ENCODE measurements at places on chromosomes 1 and 21.

DNA sequence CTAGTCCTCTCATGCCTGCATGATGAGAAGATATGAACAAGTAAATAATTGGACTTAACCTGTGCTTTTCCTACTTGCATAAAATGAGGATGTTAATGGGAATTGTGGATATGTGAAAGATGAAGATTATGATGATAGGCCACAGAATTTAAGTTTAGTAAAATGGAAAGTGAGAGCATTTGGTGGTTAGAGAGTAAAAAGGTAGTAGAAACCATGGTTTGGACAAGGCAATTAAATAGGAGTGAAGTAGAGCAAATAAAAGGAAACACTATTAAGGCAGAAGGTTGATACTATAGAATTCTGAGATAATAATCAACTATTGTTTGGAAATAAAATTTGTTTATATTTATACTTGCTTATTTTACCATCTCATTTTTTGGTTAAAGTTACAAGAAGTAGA is 1162.5 kb downstream of the MRPL39 start:
- DNase-seq = no peak

GRCh38 chr1:85850238-85850637 is 142.0 kb upstream of the ZNHIT6 start:
- DNase-seq = no peak

- DNase-seq = no peak
Measured at GRCh38 chr21:45327441-45328197, 39.9 kb upstream of the POFUT2 start.

DNA sequence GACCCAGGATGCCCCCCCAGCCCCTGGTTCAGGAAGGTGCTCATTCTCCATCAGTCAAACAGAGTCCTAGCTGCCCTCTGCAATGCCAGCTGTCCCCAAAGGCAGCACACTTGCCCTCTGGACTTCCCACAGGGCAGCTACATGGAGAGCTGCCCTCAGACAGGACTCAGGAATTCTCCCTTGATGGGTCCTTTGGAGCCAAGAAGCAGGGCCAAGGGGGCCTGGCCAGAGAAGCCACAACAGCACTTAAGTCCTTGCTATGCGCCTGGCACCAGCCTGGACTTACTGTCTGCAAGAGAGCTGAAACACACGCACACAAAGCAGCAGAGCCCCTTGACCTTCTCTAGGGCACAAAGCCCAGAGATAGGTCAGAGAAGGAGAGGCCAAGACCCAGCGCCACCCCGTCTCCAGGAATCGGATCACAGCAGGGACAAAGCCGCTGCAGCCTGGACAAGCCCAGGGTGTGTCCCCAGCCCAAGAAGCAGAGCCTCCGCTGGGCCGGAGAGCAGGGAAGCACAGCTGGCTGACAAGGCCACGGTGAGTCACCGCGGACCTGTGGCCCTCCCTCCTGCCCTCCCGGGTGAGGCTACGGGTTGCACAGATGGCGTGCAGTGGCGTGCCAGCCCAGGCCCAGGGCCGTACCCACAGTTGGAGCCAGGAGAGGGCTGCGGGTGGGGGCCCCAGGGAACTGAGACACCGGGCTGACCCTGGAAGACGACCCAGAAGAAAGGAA is 1.7 kb downstream of the WNT9A start:
- DNase-seq = no peak

- DNase-seq = no peak
Measured at GRCh38 chr1:11184973-11185372, 4.2 kb upstream of the ANGPTL7 start.

- no peak for DNase-seq
Measured at GRCh38 chr1:93576346-93576745, 105.3 kb downstream of the BCAR3 start.

DNA sequence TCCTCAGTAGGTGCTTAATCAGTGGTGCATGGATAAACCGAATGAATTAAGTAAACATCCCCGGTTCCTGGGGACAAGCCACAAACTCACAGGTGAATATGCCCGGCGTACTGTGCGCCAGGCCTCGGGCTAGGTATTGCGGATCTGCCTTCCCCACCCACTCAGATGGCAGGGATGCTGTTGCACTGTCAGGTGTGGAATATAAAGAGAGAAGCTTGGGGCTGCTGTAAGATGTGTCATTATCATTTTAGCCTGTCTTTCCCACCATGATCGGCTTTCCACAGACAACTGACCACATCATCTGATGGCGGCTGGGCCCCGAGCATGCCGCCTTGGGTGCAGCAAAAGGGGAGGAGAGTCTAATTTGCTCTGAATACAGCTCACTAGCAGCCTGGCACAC is 45.4 kb upstream of the LRP8 start:
- DNase-seq = no peak

GRCh38 chr1:179153217-179153616 is 71.3 kb downstream of the TOR3A start:
- DNase-seq = no peak

DNA sequence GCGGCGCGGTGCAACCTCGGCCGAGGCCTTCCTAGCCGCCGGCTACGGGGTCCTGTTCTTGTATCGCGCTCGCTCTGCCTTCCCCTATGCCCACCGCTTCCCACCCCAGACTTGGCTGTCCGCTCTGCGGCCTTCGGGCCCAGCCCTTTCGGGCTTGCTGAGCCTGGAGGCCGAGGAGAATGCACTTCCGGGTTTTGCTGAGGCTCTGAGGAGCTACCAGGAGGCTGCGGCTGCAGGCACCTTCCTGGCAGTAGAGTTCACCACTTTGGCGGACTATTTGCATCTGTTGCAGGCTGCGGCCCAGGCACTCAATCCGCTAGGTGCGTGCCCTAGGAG is 379 bp downstream of the PPCS start:
- peak; percentile 36 for DNase-seq

DNA sequence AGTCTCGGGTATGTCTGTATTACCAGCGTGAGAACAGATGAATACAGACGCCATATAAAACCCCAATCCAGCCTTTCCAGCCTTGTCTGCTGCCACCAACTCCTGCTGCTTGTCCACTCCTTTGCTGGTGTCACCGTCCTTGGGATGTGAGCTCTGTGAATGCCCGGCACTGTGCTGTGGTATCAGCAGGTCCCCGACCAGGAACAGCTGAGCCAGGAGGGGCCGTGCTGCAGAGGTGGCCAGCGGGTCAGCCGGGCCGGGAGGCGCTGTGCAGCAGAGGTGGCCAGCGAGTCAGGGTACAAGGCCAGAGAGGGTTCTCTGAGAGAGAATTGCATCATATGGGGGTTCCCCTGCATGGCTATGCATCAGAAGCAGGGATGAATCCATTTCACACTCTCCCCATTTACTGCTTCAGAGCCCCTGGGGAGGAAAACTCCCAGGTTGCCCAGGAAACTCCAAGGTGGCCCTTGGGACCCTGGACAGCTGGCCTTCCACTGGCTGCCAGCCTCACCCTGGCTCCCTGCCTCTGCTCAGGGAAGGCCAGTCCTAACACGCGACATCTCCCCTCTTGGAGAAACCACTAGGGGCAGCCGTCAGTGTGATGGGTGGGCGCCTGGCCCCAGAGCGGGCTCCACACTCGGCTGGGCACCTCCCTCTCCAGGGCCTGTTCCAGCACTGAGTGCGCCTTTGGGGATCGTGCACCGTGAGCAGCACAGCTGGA is 122.4 kb upstream of the COL6A1 start:
- no peak for DNase-seq

DNA sequence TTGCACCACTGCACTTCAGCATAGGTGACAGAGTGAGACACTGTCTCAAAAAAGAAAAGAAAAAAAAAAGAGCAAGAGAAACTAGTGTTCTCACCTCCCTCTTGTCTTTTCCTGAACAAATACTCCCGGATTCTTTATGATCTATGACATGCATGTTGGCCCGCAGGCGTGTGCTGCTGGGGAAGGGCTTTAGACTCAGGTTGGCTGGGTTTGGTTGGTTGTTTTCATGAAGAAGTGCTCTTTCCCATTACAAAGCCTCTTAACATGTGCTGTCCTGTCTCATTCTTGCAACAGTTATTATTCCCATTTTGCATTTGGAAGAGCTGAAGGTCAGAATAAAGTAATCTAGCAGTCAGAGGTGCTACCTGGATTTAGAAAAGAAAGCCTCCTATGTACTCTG is 79.5 kb downstream of the TRABD2B start:
- no peak for DNase-seq

GRCh38 chr1:235430991-235431390 is 63.8 kb downstream of the TBCE start:
- no peak for DNase-seq

- no peak for DNase-seq
Measured at GRCh38 chr1:113983391-113983790, 4.1 kb downstream of the OLFML3 start.

DNA sequence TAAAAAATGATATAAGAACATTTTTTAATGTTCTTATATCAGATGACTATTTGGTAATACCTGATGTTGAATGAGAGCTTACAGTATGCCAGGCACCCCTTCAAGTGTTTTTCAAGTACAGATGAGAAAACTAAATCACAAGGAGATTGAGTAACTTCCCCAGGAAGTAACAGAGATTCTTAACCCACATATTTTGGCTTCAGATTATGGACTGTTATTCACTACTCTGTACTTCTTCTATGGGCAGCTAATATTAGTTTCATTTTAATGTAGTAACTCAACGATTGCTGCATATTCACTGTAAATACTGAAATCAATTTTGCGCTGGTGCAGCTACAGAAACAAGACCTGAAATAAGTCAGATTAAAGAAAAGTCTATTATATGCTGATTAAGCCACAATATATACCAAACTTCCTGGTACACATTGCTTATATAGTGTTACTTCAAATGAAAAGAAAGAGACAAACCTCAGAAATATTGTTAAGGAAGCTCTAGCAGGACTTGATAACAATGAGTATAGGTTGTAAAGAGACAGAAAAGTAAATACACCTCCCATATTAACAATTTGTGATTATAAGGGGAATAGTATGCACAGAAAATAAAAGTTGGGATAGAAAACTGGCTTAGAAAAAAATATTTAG is 19.7 kb downstream of the DPYD start:
- no peak for DNase-seq

GRCh38 chr1:147270721-147271120 is 28.2 kb downstream of the CHD1L start:
- DNase-seq = no peak

- no peak for DNase-seq
Measured at GRCh38 chr1:221022331-221022730, 143.1 kb downstream of the HLX start.

DNA sequence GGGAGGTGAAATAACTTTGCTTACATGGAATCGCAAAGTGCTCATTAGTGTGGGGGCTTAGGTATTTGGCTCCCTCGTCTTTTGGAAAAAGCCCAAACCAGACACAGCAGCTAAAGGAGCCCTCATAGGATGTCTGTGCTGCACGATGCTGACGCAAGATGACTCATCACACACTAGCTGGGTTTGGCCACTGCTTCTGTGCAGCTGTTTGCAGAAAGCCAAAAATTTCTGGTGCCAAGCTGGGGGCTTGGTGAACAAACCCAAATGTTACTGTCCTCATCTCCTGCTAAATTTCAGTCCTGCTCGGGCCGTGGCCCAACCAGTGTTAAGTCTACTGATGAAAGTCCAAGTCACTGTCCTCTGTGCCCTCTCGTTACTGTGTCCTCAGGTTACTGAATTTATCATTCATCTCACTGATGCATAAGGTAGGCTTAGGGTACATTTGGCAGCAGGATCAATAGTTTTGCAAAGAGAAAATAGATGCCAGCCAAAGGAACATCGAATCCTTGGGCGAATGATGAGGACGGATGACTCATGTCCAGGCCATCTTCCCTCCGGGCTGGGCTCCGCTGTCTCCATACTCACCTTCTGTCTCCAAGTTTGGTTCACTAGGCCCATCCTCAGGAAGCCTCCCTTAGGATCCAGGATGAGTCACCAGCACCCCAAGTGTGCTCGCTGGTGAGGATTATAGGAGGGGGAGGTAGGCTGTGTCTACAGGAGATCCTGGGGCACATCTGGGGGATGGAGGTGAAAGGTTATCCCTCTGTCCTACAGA is 177.7 kb downstream of the ADSS2 start:
- no peak for DNase-seq

GRCh38 chr1:211332036-211332616 is 5.5 kb downstream of the TRAF5 start:
- DNase-seq = no peak

DNA sequence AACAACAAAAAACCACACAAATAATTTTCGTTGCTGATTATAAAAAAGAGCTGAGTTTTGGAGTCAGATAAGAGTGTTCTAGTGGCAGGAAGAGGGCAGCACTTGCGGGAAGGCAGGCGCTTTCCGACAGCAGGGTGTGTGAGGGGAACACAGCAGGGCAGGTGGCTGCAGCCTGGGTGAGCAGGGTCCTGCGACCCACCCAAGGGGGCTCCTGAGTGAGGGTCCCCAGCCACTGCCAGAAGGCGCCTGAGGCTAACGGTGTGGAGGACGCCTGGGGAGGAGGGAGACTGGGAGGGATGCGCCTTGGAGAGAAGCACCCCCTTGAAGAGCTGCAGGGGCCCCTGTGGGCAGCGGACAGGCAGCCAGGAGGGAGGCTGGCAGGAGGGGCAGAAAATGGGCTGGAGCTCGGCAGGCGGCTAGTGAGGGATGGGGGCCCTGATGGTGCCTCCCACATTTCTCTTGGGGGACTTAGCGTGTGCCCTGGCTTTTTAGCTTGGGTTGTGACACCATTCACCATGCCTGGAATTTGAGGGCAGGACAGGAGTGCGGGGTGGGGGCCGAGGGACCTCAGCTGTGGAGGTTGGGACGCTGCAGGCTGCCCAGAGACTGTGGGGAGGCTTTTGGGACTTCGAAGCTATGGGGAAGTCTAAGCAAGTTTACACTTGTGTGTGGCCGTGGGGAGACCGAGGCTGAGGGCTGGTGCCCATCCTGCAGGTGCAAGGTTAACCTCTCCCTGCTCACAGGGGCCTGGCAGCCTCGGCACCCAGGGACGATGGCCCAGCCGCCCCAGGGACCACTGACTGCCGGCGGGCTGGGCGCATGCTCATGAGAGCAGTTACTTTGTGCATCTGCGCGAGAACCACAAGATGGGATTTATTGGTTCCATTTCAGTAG is 111.4 kb downstream of the SIK1 start:
- no peak for DNase-seq

- no peak for DNase-seq
Measured at GRCh38 chr1:24003331-24003972, 23.3 kb upstream of the SRSF10 start.

GRCh38 chr1:93588206-93588605 is 93.4 kb downstream of the BCAR3 start:
- no peak for DNase-seq

- no peak for DNase-seq
Measured at GRCh38 chr1:1020000-1020404, at the start of gene AGRN. Gene AGRN, plus strand, starts transcription at chr1:1020120. Its CDS starts 53 bp downstream, at chr1:1020173.
